Right renal pelvis (tissue), 4 donors: ENCODE measurements at places on chromosomes 3 and 15. TPM values are rescaled to one million over a fixed set of nuclear protein-coding genes. Genes with fewer than 3 reads are reported as not detected.

KLHL40 gene
- not detected for polyA plus RNA-seq

AMOTL2 gene
- polyA plus RNA-seq, result 81.9 TPM

ROBO2 gene
- polyA plus RNA-seq, result 82.4 TPM

IMPG2 gene
- 0.44 TPM for polyA plus RNA-seq

HIGD2B gene
- polyA plus RNA-seq, result not detected

BFSP2 gene
- polyA plus RNA-seq, result 0.33 TPM

SEMA3B gene
- polyA plus RNA-seq, result 86.9 TPM
